Uterus (tissue), 4 donors: ENCODE measurements at places on chromosomes 3 and 15. TPM values are rescaled to one million over a fixed set of nuclear protein-coding genes. Genes with fewer than 3 reads are reported as not detected.

- DNase-seq = no peak
These were observed 466.1 kb upstream of the ATP11B start for GRCh38 chr3:182327196-182327681.

The RAB43 gene
- 10.8 TPM for total RNA-seq

GRCh38 chr3:17730318-17730967, 12.0 kb downstream of the TBC1D5 start:
- DNase-seq = no peak

GRCh38 chr3:129315223-129315997, 36.7 kb downstream of the HMCES start:
- peak; percentile 53 for DNase-seq

GRCh38 chr3:136109499-136109898, 86.6 kb downstream of the MSL2 start:
- DNase-seq = no peak

The LRRC31 gene
- total RNA-seq = 0.35 TPM

- DNase-seq = no peak
These were observed 67.0 kb downstream of the ZNF609 start for GRCh38 chr15:64527263-64527984.

The ZMYND10 gene
- 11.4 TPM for total RNA-seq

DNA sequence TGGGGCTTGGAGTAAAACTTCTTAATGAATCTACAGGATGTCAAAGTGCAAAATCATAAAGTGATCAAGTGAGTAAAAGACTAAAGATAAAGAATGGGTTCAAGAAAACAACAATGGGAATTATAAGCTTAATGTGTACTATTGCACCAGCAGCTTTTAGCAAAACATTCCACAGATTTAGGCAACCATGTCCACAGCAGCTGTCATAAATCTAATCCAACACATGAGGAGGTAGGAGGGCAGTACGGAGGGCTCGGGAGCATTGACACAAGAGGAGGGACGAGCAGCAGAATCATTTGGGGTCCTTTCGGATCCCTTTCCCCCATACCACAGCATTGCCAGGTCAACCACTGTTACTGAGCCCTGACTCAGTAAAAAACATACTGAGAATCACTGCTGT, 464.3 kb upstream of the WNT5A start:
- no peak for DNase-seq

DNA sequence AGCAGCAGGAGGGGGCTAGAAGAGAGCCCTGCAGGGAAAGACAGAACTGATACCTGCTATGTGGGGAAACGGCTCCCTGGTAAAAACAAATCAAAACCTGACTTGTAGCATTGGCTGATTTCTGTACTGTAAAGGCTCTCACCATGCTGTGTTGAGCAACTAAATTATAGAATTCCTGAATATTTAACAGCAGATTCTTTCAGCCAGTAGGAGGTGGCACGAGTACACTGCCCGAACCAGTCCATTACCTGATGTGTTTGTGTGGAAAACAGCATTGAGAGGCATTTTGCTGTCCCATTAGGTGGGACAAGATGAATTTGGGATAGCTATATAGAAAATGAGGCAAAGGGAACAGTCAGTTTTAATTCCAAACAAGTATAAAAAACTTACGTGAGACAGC, 201.2 kb downstream of the ATP10A start:
- DNase-seq = no peak

The FAM3D gene
- total RNA-seq = 0.83 TPM

The SLC28A2 gene
- total RNA-seq = not detected

- no peak for DNase-seq
These were observed 114.3 kb downstream of the STAC start for GRCh38 chr3:36494461-36495109.

- DNase-seq = no peak
These were observed 639 bp downstream of the SPICE1 start for GRCh38 chr3:113514265-113514769.

DNA sequence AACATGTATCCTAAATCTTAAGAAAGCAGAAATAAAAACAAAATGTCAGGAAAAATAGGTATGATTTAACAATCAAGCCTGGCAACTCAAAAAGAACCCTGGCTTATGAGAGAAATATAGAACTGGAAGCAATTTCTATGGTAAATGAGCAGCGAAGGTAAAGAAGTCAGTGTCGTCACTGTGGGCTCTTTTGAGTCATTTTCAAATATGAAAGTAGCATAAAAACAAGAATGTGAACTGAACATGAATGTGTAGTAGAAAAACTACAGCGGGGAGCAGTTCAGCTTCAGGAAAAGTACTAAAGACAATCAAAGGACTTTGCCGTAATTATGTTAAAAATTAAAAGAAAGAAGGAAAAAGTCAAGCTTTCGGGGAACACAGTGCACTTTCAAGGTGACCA, 17.5 kb downstream of the LSG1 start:
- no peak for DNase-seq

The KY gene
- total RNA-seq = 5.2 TPM

- DNase-seq = no peak
These were observed 32.2 kb upstream of the PLA2G4E start for GRCh38 chr15:42053010-42053409.
